ENCODE measurements at places on chromosomes 13 and 19.

GRCh38 chr13:110921695-110922094, 6.8 kb upstream of the ANKRD10 start:
- DNase-seq = no peak

DNA sequence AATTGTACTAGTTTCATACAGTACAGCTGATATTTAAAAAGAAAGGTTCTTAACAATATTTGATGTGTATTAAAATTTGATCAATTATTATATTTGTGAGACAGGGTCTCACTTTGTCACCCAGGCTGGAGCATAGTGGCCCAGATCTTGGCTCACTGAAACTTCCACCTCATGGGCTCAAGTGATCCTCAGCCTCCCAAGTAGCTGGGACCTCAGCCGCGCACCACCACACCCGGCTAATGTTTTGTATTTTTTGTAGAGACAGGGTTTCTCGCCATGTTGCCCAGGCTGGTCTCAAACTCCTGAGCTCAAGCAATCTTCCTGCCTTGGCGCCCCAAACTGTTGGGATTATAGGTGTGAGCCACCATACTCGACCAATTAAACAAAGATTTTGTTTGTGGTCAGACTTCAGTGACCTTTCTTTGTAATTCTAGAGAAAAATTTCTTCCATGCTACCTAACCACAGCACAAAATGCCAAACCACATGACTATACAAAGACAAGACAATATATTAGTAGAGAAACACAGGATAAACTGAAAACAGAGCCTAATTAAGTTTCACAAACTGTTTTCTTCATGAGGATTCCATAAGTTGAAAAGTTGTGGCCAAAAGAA, 59.6 kb downstream of the RBM26 start:
- DNase-seq = no peak

- DNase-seq = no peak
These were observed 397.1 kb downstream of the SLITRK5 start for GRCh38 chr13:88068316-88068715.

DNA sequence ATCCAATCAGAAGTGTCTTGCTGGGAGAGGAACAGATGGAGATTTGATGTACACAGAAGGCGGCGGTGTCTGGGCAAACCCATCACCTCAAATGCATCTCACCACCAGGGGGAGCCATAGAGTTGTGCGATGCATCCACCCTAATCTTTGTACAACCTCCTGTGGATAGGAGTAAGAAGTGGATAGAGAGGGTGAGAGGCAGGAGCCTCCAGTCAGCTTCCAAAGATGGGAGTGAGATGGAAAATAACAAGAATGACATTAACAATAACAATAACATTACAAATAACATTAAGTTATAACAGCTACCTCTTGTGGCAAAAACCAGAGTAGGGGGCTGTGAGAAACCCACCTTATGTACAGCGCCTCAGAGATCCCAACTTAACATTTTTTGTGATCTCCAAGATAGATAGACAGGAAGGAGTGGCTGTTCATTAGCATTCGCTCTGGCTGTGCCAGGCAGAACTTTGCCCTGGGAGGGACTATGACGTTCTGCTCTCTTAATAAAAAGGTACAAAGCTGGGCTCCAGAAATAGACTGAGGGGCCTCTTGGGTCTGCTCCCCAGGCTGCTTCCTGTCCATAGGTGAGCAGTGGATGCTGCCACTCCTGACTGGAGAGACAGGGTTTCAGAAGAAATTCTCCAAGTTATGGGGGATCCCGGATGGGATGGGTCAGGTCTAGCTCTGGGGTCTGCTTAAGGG, 5.2 kb upstream of the CEACAM18 start:
- no peak for DNase-seq

GRCh38 chr13:88303605-88304004, 632.4 kb downstream of the SLITRK5 start:
- DNase-seq = no peak

DNA sequence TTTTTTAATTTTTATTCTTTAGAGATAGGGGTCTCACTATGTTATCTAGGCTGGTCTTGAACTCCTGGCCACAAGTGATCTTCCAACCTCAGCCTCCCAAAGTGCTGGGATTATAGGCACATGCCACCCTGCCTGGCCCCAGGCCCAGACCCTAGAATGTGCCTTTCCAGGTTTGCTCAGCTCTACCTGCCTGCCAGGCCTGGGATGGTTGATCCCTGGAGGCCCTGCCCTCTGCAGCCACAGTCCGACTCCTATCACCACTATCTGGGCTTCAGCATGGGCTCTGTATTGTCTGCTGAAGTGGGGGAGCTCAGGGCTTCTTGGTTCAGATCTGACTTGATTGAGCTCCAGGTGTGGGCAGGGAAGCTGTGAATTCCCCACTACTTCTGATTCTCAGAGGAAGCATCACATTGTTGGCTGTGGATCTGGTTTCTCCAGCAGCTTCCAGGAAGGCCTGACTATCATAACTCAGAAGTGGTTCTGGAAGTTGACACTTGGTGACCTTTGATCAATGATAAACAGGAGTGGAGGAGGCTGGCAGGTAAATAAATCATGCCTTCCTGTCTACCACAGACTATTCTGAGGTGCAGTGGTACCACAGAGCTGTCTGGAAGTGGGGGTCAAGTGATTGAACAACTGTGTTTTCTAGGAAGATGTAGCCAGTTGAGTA, 71.9 kb downstream of the OLFM4 start:
- no peak for DNase-seq

DNA sequence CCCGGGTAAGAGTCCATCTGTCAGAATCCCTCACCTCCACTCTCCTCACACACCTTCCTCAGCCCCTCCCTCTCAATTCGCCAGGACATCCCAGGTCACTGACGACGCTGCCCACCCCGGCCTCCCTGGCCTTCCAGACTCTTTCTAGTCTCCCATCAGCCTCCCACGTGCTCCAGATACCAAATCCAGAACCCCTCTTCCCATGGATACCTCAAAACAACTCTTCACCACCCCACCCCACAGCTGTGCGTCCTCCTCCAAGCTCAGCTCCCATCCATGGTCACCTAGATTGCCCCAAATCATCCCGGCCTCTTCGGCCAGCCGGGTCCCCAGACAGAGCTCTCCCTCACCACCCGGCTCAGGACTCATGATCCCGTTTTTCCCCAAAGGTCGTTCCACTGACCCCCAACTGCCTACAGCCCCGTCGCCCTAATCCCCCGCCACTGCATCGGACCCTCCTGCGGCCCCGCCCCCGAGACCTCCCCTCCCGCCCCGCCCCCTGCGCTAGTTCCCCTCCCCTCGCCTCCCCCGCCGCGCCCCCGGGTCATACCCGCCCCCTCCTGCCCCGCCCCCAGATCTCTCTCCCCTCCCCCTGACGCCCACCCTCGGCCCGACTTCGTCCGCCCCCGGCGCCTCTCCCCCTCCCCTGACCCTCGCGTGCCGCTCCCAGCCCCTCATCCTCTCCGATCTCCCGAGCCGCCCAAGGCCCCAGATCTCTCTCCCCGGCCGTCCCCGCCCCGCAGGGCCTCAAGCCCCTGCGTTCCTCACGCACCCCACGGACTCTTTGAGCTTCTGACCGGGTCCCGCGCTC, 546 bp downstream of the UBXN6 start:
- DNase-seq = no peak

DNA sequence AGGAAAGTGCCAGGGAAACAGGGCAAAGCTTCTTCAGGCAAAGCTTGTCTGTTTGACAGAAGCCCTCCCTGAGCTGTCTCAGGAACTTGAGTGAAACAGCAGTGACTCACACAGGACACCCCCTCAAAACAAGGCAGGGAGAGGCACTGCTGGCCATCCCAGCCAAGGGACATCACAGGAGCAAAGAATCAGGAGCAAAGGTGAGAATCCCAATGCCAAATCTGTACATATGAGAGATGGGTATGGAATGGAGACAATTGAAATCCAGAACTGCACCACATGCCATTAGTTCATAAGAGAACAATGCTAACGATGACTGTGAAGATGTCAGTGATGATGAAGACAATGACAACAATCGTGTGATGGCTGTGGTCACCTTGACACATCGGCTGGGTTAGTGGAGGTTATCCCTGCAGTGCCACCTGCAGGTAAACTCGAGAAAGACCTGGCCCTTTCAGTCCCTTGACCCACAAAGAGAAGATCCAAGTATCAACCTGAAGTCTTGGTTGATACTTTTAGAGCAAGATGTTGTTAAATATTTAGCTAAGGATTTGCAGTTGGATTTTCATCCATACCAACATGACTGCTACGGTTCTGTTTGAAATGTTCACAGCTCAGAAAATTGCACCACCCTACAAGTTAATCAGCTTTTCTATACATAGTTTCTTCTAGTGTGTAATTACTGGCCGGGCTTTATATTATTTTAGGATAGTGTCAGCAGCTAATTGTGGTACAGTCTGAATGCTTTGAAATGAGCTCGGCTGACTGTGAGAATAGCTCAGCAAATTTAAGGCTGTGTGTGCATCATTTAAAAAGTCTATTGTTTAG, 42.0 kb upstream of the IPO5 start:
- no peak for DNase-seq

GRCh38 chr19:30878495-30878894, 470.7 kb downstream of the TSHZ3 start:
- no peak for DNase-seq

- no peak for DNase-seq
These were observed 8.9 kb upstream of the FARP1 start for GRCh38 chr13:98133946-98134345.

- DNase-seq = no peak
These were observed 29.9 kb downstream of the CEBPG start for GRCh38 chr19:33403221-33403972.

DNA sequence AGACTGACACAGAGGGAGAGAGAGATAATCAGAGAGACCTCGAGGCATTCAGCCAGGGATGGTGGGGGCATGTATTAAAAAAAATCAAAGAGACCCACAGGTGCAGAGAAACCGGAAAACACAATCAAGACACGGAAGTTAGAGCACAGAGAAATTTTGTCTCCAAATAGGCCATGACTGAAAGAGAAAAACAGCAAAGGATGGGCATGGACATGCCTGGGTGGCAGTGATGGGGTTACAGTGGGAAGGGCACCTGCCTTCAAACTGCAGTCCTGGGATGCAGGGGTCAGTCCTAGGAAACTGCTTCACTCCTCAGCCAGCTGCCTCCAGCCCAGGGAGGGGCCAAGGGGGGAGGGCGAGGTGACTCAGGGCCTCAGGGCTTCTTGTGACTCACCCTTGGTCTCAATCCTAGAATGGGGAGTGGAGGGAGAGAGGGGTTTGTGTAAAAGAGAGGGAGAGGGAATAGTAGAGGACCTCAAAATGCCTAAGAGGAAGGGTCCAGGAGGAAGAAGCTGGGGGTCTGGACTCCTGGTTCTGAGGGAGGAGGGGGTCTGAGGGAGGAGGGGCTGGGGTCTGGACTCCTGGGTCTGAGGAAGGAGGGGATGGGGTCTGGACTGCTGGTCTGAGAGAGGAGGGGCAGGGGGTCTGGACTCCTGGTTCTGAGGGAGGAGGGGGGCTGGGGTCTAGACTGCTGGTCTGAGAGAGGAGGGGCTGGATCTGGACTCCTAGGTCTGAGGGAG, 3.6 kb upstream of the KCNN4 start:
- no peak for DNase-seq

DNA sequence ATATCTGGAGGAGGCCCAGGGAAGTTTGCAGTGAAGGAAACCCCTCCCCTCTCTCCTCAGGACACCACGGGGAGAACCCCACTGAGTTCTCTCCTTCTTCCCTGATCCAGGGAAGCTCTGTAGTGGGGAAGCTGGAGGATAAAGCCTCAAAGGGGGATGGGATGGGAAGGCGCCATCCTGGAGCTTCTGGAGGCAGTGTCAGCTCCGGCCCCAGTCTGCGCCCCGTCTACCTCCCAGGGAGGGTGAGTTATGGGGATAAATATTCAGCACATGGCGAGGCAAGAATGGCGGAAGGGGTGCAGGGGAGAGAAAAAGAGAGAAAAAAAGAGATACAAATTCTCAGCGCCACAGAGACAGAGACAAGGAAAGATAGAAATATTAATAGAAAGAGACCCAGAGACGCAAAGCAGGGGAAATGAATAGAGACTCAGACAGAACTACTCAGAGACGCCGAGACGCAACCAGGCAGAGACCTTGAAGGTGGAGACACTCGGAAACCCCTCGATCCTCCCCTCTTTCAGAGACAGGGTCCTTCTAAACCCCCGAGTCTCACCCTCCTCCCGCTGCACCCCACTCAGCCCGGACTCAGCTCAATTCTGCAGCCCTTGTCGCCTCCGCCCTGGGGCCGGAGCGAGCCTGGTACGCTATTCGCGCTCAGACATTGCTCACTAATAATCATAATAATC, 23.6 kb downstream of the OLFM2 start:
- DNase-seq = no peak

- DNase-seq = no peak
These were observed 58.9 kb downstream of the UBL3 start for GRCh38 chr13:29791508-29791907.

GRCh38 chr13:48110931-48111721, 16.2 kb upstream of the MED4 start:
- DNase-seq = no peak

DNA sequence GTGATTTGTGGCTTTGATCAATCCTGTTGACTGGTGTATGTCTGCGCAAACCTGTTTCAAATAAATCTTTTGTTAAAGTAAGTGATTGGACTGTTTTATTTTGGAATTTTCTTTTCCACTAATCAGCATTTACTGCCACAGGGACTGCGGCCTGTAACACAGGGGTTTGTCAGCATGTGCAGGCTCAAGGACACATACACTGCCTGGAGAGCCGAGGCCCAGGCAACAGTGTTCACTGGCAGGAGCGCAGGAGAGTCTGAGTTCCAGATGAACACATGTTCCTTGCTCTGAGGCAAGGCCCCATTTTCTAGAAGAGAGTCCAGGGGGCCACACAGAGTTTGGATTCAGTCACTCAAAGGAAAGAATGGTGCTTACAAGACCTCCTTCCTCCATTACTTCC, 26.0 kb downstream of the SHISA2 start:
- no peak for DNase-seq

- DNase-seq = no peak
These were observed 30.6 kb upstream of the SLC7A10 start for GRCh38 chr19:33256261-33256660.

DNA sequence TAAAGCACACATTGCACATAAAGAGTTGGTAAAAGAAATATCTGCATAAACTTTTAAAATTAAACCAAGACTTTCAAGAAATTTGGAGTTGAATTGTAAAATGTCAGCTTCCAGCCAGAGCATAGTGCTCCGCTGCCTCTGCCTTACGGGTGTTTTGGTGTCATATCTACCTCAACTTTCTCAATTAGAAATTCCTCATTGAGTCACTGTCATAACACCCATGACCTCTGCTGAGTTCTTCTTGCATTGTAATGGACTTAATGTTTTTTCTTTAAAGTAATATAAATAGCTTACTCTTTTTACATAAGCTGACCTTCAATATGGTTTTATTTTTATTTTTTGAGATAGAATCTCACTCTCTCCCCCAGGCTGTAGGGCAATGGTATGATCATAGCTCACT, 551.0 kb upstream of the NBEA start:
- DNase-seq = no peak
